Stimulated activated naive CD4-positive, alpha-beta T cell treated with Interleukin-2 at 50 U/mL for 16 hours (primary cell): ENCODE measurements at places on chromosomes 4 and X.

GRCh38 chrX:77436271-77436670, 10.9 kb upstream of the FGF16 start:
- DNase-seq: no peak

DNA sequence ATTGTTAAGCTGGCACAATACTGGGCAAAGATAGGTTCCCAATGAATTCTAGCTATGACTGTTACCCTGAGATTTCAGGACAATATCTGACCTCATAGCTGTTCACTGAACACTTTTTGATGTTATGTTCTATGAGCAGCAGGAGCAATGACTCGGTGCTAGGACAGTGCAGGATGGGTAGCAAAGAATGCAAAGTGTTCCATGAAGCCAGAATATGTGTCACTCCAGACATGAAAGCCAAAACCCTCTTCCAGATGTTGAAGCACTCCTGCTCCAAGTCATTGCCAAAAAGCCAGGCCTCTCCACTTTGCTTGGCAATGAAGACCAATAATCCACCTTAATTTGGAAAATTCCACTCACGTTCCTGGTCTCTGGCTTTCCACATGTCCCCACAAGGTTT, 300.9 kb upstream of the CPEB2 start:
- no peak for DNase-seq

DNA sequence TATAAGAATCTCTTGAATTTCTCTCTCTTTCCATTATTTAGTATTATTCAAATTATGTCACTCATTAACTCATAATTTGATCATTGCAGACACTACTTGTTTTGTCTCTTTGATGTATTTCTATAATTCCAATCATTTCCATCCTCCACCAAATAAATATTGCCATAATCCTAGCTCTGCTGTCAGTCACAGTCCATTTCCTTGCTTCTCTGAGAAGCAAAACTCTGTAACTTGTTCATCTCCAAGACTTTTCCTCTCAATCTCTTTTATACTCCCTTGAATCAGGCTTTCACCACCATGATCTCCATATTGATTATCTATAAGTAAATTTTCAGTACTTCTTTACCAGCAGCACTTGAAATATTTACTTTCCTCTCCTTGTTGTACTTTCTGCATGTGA, 135.9 kb downstream of the SCLT1 start:
- no peak for DNase-seq

- no peak for DNase-seq
Measured at GRCh38 chr4:33825685-33826084, 2418.6 kb downstream of the ARAP2 start.

DNA sequence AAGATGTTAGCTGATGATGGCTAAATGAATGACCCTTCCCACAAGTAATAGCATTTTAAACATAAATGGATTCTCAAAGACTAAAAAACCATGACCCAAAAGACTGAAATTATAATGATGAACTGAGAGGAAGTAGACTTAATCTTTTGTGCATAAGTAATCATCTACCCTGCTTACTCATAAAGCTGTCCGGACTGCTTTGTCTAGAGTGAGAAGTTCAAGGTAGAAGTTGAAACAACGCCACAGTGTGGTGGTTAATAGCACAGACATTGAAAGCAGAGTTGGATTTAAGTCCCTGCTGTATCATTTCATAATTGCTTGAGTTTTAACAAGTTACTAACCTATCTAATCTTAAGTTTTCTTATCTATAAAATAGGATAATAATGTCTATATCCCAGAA, 346.6 kb downstream of the CENPC start:
- DNase-seq: no peak

- DNase-seq: no peak
Measured at GRCh38 chrX:64188901-64189300, 16.6 kb downstream of the AMER1 start.

GRCh38 chrX:14920196-14920595, 47.0 kb downstream of the MOSPD2 start:
- DNase-seq: no peak

DNA sequence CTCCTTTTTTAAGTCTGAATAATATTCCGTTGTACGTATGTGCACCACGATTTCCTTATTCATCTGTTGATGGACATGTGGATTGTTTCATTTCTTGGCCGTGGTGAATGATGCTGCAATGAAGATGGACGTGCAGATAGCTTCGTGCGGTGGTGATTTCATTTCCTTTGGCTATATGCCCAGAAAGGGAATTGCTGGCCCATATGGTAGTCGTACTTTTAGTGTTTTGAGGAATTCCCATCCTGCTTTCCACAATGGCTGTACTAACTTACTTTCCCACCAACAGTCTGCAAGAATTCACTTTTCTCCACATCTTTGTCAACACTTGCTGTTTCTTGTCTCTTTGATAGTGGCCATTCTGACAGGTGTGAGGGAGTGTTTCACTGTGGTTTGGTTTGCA, 12.8 kb downstream of the ZFP42 start:
- no peak for DNase-seq

GRCh38 chr4:13990596-13991589, 363.4 kb upstream of the BOD1L1 start:
- DNase-seq: no peak

- no peak for DNase-seq
Measured at GRCh38 chrX:3044671-3045070, 3.4 kb downstream of the ARSF start.

DNA sequence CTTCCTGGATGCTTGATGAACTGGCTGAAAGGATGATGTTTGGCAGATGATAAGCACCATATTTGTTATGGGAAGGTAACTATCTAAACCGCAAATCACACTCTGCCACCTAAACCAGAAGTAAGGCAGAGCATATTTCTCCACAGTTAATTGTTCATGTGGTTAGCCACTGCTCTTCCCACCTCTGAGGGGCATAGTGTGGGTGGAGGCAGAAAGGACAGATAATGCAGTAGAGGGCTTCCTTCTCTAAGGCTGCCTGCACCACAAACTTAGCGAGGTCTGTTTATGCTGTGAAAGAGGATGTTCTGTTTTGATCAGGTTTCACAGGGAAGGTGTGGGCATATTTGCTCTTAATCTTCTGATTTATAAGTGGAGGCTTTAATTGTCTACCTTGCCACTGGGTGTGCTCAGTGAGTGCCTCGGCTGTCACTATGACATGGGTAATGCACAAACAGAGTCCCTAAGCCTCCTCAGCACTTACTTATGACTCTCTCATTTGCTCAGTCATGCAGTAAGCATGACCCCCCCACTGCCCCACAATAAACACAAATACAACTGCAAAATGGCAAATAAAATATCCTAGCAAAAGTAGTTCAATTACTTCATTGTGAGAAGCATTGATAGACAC, 401.0 kb downstream of the TMA16 start:
- DNase-seq: no peak

GRCh38 chr4:146567396-146567795, 45.7 kb upstream of the SLC10A7 start:
- DNase-seq: no peak

GRCh38 chrX:17767734-17768133, 30.4 kb downstream of the SCML1 start:
- DNase-seq: no peak

- DNase-seq: no peak
Measured at GRCh38 chr4:158513256-158513655, 8.4 kb upstream of the RXFP1 start.

- DNase-seq: no peak
Measured at GRCh38 chr4:33518856-33519255, 2725.5 kb downstream of the ARAP2 start.

- no peak for DNase-seq
Measured at GRCh38 chr4:13289391-13289790, 194.7 kb downstream of the RAB28 start.

DNA sequence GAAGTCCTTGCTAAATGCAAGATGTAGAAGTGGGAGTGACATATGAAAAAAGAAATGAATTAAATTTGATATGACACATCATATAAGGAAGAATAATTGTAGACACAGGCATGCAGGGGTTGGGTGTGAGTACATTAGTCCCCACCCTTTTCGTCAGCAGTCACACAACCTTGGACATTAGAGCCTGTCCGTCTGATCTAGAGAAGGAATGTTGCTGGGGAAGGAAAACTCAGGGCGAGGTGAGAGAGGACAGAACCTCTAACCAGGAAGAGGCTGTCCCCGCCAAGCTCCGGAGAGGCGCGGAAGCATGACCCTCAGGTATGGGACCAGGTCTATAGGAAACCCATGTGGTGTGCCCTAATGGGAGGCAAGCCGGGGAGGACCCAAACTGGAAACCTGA, 102.1 kb downstream of the RELL1 start:
- no peak for DNase-seq

- no peak for DNase-seq
Measured at GRCh38 chr4:101348995-101349800, 1.9 kb upstream of the PPP3CA start.

- DNase-seq: no peak
Measured at GRCh38 chr4:40912460-40913184, 162.9 kb downstream of the NSUN7 start.

GRCh38 chr4:107966903-107967302, 22.8 kb upstream of the HADH start:
- DNase-seq: no peak

GRCh38 chr4:7638984-7639789, 204.5 kb upstream of the PSAPL1 start:
- DNase-seq: no peak

- DNase-seq: no peak
Measured at GRCh38 chrX:153565996-153566580, 32.9 kb downstream of the CCNQ start.

DNA sequence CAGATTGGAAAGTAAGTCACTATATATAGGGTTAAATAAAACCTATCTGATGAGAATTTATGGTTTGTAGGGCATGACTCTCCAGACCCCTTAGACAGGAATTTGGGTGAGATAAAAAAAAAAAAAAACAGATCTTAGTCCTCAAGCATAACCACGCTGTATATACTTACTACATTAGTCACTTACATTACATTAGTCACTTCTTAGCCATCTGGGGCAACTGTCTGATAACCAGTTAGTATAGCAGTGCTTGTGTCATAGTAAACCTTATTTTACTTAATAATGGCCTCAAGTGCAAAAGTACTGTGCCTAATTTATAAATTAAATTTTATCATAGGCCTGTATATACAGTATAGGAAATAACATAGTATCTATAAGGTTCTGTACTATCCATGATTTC, 60.2 kb upstream of the RPS6KA6 start:
- DNase-seq: no peak

DNA sequence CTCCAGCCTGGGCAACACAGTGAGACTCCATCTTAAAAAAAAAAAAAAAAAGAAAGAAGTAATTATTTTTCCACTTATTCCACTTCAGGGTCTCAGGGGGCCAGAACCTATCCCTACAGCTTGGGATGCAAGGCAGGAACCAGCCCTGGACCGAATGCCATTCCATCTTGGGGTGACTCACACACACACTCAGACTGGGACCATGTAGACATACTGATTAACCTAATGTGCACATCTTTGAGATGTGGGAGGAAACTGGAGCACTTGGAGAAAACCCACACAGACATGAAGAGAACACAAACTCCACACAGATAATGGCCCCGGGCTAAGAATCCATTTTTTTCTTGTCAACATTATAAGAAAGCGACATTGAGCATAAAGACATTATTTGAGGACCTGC, 132.5 kb downstream of the PTTG2 start:
- DNase-seq: no peak

DNA sequence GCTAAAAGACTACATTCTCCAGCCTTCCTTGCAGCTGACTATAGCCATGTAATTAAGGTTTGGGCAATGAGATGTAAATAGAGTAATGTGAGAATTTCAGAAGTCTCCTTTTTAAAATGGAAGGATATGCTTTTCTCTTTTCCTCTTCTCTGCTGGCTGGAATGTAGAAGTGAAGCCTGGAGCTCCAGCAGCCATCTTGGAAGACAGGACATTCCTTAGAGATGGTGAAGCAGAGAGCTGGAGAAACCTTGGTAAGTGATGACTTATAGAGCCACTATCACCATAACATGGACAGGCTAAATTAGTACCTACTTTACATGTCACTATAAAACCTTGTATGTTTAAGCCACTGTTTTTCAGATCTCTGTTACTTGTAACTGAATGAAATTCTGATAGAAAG, 48.0 kb downstream of the RASL11B start:
- DNase-seq: no peak

GRCh38 chrX:76802708-76803107, 375.2 kb downstream of the MAGEE1 start:
- DNase-seq: no peak

DNA sequence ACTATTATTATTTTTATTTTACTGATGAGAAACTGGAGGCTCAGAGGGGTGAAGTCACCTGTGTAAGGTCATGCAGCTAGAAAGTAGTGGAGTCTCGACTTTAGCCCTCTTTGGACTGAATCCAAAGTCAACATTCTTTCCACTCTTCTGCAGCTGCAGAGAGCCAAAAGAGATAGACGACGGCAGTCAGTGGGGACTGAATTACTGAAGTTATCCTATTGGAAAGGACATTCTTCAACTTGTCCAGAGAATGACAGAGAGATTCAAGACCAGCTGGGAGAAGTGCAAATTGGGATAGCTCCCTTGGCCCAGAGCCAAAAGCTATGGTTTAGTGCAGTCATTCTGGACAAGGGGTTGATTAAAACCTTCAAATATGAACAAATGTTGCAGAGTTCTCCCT, 42.5 kb downstream of the VGLL1 start:
- DNase-seq: no peak

DNA sequence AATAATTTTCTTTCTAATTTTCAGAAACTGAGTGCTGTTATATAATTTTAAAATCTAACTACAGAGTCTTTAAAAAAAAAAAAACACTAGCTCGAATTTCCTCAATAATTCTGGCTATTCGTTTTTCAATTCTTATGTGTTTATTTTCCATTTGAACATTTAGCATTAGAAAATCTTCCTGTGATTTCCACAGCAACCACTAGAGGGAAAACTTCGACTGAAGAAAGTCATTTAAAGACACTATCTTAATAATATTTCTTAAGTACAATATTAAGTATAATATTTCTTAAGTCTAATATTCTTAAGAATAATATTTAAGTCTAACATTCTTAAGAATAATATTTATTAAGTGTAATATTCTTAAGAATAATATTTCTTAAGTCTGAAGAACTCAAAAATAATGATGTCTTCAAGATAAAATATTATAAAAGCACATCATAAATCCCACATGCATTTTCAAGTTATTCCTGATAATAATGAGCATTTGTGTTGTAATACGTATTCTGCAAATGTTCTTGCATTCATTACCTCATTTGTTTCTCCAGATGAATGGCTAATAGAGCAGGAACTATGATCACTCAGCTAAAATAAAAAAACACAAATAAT, 118.4 kb upstream of the WDR17 start:
- no peak for DNase-seq

GRCh38 chr4:178976861-178977260, 1534.6 kb upstream of the AGA start:
- no peak for DNase-seq

GRCh38 chrX:114710571-114710970, 126.7 kb downstream of the HTR2C start:
- DNase-seq: no peak
